ENCODE measurements at places on chromosomes 7 and 10. TPM values are rescaled to one million over a fixed set of nuclear protein-coding genes. Genes with fewer than 3 reads are reported as not detected.

AQP1 gene
- total RNA-seq, result not detected

LRRC18 gene
- 0.70 TPM for total RNA-seq

GRCh38 chr7:28981161-28981465 lies 23.0 kb upstream of the TRIL start:
- no peak for DNase-seq

- DNase-seq, result no peak
These were observed 128.1 kb upstream of the SAMD8 start for GRCh38 chr10:74983383-74983782.

GRCh38 chr10:63504145-63504881 lies 16.9 kb upstream of the REEP3 start:
- no peak for DNase-seq

DNA sequence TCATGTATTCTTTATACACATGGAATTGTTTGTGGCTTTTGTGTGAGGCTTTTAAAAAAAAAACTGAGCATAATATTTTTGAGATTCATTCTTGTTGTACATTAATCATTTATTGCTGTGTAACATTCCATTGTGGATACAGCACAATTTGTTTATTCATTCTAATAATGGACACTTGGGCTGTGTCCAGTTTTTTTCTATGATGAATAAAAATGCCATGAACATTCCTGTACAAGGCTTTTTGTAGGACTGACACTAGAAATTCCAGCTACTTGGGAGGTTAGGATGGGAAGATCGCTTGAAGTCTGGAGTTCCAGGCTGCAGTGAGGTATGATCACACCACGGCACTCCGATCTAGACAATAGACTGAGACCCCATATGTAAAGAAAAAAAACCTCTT lies 254.3 kb upstream of the CACNA2D1 start:
- DNase-seq, result no peak

DNA sequence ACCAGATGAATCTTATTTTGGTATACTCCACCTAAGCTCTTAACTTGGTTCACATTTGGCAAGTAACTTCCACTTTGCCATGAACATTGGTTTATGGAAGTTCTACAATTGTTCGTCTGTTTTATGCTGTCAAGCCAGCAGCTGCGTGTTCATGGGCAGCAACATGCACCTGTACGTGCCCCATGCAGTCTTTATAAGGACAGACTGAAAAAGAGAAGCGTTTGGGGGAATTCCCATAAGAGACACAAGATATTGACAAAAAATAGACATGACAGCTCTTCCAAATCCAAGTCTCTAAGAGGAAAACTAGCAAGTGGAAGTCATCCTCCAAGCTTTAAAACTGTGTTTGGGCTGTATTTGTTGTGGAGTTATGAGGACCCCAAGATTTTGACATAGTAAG lies 151.6 kb downstream of the SLC16A9 start:
- DNase-seq, result no peak

- peak; percentile 20 for DNase-seq
These were observed 78.5 kb downstream of the LHPP start for GRCh38 chr10:124539935-124540641.

PTF1A gene
- total RNA-seq, result not detected

- DNase-seq, result peak; percentile 2
These were observed 534.2 kb upstream of the ZWINT start for GRCh38 chr10:56895306-56895705.

DNA sequence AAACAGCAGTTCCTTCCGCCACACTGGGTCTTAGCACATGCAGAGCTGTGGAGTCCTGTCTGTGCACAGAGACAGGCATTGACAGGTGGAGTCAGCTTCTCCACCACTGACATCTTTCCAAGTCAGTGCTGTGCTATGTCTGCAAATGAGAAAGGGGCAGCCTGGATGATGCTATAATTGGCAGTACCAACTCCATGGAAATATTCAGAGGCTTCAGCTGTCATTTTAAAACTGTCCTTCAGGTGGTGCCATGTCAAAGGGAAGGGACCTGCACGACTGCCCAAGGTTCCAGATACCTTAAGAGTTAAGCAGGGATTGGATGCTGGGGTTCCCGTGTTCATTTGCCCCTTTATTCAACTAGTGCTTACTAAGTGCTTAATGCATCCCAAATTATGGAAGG lies 258.0 kb upstream of the PRKCQ start:
- DNase-seq, result peak; percentile 18

- no peak for DNase-seq
These were observed 1005.0 kb downstream of the LRMDA start for GRCh38 chr10:76436401-76436811.

- no peak for DNase-seq
These were observed 62.0 kb downstream of the BBS9 start for GRCh38 chr7:33191340-33191739.

DNA sequence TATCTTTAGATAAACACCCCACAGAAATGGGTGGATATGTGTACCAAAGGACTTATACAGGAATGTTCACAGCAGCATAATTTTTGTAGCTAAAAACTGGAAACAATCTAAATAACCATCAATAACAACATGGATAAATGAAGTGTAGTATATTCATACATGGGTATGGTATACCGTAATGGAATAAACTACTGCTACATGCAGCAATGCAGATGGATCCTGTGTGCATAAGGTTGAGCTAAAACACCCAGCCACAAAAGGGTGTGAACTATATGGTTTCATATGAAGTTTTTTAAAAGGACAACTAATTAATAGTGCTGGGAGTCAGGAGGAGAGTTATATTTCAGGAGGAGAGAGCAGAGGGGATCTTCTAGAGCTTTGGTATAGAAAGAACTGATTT lies 389.6 kb downstream of the GFRA1 start:
- no peak for DNase-seq

SEMA3C gene
- 33.7 TPM for total RNA-seq

- DNase-seq, result no peak
These were observed 43.0 kb downstream of the SUFU start for GRCh38 chr10:102546606-102547320.

- no peak for DNase-seq
These were observed 3.6 kb downstream of the VWC2 start for GRCh38 chr7:49776994-49777393.

TMEM196 gene
- total RNA-seq, result not detected

TSPAN33 gene
- 0.08 TPM for total RNA-seq

- no peak for DNase-seq
These were observed 260.8 kb downstream of the SNX13 start for GRCh38 chr7:17679458-17679857.

DNA sequence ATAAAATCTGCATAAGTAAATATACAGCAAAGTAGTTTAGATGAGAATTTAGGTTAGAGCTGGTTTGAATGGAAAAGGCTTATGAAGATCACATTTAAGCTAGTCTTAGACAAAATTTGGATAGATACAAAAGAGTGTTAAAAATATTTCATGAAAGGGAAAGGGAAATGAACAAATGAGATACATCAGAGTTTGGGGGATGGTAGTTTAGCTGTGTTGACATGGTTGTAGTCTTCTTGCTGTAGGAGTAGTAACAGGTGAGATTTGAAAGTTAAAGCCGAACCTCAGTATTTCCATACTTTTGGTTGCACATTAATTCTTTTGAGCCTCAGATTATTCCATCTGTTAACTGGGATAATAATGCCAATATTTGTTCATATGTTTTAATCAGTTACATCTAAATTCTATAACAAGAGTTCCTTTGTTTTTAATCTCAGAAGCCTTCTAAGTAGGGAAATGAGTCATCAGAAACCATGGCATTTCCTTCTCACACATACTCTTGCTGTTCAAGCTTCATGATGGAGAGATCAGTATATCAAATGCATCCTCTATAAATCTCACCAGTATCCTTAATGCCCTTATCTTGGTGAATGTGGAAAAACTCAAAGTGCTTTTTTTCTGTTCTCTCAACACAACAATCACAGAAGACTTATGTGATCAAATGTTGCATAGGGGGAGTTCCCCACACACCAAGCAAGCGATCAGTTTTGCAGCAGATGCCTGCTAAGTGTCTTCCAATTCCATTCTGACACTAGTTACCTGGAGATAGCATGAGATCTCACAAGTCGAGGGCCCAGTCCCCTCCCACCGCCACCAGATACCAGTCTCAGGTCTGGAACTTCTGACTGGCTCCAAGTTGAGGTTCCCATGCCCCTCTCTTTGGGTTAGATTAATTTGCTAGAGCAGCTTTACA lies 84.7 kb downstream of the MAPK8 start:
- peak; percentile 91 for DNase-seq

DNA sequence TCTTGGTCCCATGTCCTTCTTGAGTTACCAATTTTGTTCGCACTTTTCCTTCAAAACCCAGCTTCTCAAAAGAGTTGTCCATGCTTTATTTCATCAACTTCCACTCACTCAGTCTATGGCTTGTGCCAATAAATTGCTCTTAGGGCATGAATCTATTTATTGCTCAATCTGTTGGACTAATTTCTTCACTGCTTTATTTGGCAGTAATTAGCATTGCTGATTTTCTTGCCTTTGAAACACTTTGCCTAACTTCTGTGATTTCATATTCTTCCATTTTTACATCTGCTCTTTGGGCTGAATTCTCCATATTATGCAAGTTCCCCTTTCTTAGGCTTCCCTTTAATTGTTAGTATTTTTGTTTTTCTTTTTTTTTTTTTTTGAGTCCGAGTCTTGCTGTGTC lies 16.8 kb downstream of the DLD start:
- no peak for DNase-seq

DNA sequence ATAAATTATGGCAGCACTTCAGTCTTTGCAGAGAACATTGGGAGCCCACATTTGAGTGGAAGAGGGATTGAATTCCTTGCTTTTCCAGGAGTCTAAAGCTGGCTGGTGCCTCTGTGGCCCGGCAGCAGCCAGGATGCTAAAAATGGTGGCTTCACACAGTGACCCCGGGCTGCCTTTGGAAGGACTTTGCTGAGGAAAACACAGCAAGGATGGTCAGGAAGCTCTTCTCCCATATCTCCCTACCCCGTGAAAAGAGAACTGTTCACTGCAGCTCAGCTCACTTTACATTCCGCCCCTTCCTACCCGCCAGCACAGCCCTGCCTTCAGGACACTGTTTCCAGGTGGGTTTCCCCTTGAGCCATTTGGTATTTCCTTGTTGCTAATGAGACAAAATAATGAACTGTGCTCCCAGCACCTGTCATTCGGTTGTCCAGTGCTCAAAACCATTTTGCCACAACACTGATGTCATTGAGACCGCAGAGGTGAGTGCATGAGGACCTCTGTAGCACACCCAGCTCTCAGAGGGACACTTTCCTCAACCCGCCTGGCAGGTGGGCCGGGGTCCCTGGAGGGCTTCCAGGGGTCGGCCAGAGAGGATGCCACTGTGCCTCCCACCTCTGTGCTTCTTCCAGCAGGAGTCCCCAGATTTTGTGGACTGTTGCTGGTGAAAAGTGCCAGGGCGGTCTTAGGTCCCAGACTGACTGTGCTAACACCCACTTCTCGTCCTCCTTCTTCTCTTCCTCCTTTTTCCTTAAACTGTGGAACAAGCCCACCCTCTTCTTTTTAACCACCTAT lies 255.7 kb upstream of the PPP2R2D start:
- DNase-seq, result no peak

JAKMIP3 gene
- total RNA-seq, result 0.03 TPM

EPHA1 gene
- total RNA-seq, result not detected

ITGB1 gene
- total RNA-seq, result 743 TPM

DNA sequence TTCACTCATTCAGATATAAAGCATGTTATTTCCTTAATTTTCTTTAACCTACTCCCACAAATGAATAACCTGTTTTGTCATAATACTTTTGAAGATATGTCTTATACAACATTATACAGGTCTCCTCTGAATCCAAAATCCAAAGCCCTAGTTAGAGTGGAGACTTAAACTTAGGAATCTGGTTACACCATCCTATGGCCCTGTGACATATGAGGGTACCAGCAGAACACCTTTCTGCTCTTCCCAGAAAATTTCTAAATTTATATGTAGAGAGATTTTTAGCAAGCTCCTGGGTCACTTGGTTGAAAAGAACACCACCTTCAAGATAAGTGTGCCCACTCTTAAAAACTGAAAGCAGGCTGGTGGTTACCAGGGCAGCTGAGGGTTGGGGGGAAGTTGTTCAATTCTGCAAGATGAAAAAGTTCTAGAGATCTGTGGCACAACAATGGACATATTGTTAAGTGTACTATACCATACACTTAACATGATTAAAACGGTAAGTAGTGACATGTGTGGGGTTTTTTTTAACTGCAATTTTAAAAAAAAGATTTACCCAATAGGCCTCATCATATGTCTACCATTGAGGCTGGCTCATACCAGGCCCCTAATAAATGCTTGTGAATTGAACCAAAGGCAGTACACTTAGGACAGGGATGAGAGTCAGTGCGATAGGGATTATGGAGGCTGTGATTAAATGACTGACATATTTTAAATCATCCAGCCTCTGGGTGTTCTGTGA lies 37.6 kb upstream of the KCNIP2 start:
- DNase-seq, result no peak

- DNase-seq, result no peak
These were observed 53.7 kb upstream of the MACC1 start for GRCh38 chr7:20270867-20271266.

GRCh38 chr7:83148776-83149175 lies 13.9 kb downstream of the PCLO start:
- peak; percentile 83 for DNase-seq

GRCh38 chr10:125985557-125986240 lies 89.3 kb downstream of the FANK1 start:
- DNase-seq, result no peak
